ENCODE measurements at places on chromosomes 5 and 9.

DNA sequence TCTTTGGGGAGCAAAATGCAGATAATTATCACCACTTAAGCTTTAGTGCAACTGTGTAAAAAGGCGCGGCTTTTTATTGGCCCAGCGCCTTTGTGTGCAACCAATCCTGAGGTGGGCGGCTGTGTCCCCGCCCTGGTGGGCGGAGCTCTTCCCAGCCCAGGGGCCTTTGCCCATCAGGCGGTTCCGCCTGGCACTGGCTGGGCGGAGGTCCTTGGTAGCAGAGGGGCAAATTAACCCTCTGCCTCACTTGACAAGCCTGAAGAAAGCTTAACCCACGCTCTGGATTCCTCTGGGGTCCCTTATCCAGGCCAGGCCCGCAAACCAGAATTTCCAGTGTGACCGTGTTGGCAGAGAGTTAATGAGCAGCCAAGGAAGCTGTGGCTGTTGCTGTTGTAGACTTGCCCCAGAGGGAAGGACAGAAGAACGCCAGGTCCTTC lies 12.8 kb upstream of the NIPAL4 start:
- ATAC-seq: peak; percentile 83

- ATAC-seq: no peak
These were observed 181.6 kb upstream of the NUDT12 start for GRCh38 chr5:103744159-103744558.

- ATAC-seq: no peak
These were observed 166.6 kb downstream of the FANCC start for GRCh38 chr9:95150903-95151302.

DNA sequence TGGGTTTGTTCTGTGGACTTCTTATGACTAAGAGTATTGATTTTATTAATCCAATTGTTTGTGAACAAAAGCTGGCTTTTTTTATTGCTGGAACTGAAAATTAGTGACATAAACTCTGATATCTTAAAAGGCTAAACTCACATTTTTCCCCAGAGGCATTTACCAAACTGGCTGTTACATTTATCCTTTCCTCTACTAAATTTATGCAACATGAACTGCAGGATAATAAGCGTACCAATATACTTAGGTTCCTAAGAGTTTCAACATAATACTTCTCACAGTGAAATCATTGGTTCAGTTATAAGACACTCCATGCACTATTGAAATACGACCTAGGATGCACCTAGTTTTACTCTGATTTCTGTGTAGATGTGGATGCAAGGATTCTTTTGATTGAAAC lies 560.8 kb upstream of the WWC1 start:
- ATAC-seq: no peak

GRCh38 chr5:95808013-95808685 lies 14.4 kb downstream of the GLRX start:
- ATAC-seq: peak; percentile 53

DNA sequence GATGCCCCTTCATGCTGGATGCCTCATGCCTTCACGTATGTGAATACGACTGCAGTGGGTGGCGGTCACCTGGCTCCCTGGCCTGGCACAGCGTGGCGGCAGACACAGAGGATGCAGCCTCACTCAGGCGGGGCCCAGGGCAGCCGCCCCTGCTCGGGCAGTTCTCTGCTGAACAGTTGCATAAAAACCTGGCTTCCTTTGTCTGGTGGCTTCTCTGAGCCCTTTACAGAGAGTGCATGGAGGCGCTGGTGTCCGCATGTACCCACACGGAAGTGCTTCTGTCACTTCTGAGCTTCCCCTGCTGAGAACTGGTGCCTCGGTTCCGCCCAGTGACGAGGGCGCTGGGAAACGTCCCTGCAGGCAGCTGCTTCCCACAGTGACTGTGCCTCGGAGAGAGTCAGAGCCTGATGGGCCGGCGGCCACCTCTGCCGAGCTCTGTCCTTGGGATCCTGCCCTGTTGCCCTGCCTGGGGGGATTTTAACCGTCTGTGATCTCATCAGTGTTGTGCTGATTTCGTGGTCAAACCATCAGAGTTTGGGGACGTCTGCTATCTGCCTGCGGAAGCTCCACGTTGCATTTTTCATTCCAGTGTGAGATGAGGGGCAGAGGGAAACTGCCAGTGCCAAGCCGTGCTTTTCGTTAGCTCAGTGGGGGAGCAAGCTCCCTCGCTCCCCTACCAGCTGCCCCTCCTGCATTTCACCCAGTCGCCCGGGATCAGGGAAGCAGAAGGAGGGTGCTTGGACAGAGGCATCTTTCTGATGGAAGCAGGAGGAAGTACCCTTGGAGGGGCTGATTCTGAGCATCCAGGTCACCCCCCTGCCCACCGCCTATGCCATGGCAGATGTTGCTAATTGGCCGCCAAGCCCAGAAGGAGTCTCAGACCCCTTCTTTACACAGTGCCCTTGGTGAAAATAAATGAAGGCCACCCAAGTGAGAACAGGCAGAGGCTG lies 153.0 kb upstream of the COL5A1 start:
- ATAC-seq: peak; percentile 15

DNA sequence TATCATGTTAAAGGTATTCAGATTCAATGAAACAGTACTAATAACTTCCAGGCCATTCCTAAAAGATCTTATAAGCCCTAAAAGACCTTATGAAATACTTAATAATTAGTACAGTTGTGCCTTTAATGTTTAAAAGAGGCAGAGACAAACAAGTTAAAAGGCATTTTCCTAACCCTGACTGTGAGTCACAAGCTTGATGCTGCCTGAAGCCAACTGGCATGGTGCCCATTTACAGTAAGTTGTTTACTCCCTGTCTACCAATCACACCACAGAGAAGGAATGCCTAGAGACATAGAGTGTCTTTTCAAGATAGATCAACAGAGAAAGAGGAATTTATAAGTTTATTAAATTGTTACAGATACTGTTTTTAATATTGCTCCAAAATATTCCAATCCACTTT lies 47.8 kb downstream of the NR3C1 start:
- ATAC-seq: peak; percentile 87

DNA sequence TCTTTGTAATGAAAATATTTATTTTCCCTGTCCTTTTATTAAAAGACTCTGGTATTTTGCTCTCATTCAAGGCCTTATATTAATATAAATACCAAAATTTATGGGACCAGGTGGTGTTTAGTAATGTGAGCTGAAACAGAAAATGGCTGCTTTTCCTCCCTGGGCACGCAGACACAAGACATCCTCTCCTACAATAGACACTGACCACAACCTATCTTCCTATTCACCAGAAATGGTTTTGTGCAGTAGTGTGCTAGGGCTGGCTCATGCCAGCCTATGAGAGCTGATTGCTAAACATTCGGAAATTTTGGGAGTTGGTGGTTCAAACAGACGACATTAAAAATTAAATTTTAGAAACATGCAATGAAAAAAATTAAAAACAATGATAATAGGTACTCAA lies 338.2 kb downstream of the BNC2 start:
- ATAC-seq: no peak

- no peak for ATAC-seq
These were observed 12.6 kb downstream of the MGAT1 start for GRCh38 chr5:180790020-180790419.

- ATAC-seq: peak; percentile 69
These were observed 8.4 kb downstream of the FNBP1 start for GRCh38 chr9:130034570-130034969.

GRCh38 chr5:96228408-96228807 lies 204.6 kb downstream of the PCSK1 start:
- peak; percentile 81 for ATAC-seq

DNA sequence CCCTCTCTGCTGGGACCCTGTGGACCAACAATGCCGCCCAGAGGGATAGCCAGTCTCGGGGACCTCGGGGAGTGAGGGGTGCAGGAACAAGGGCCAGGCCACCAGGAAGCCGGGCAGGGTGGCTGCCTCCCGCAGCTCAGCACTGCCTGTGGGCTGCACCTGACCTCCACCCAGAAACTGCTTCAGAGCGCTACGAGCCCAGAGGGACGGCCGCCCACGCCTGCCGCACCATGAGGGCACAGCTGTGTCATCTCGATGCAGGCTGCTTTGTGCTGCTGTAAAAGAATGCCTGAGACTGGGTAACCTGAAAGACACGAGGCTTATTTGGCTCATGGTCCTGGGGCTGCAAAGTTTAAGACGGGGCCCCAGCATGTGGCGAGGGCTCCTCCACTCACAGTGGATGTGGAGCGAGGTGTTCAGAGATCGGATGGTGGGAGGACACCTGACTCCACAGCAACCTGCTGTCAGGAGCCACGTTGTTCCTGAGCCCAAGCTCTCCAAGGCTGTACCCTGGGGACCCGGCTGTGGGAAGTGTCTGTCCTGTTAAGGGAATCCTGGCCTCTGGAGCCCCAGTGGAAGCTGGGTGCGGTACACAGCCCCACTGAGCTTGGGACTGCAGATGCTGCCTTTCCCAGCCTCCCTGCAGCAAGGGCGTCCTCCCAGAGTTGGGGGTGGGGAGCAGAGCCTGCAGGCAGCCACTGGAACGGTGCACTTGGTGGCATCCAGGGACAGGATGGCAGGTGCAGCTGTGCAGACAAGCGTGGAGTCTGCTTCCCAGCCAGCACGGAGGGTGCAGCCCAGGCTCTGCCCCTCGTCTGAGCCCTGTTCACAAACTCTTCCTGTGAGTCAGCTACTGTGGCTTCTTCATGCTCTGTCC lies 11.8 kb upstream of the ZDHHC11 start:
- no peak for ATAC-seq

DNA sequence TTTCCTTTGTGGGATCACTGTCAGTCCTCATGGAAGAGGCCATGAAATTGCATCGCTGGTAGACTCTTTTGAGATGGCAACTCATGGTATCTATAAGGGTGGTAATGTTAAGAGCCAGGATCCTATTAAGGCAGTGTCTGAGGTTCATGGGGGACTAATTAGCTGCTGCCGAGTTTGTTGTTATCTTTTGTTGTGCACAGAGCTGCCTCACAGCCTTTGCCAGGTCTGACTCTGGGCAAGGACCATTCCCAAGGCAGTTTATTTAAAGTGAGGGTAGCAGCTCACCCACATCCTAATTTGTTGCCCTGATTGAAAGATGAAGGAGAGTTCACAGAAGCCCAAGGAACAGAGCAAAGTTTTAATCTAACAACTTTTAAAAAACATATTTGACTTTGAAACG lies 7.9 kb downstream of the SMARCA2 start:
- ATAC-seq: no peak

- ATAC-seq: no peak
These were observed 38.5 kb downstream of the RAPGEF1 start for GRCh38 chr9:131701436-131701781.

GRCh38 chr5:33513462-33514185 lies 72.9 kb downstream of the TARS1 start:
- no peak for ATAC-seq

GRCh38 chr5:10565785-10566542 lies 2.1 kb downstream of the ANKRD33B start:
- peak; percentile 22 for ATAC-seq

DNA sequence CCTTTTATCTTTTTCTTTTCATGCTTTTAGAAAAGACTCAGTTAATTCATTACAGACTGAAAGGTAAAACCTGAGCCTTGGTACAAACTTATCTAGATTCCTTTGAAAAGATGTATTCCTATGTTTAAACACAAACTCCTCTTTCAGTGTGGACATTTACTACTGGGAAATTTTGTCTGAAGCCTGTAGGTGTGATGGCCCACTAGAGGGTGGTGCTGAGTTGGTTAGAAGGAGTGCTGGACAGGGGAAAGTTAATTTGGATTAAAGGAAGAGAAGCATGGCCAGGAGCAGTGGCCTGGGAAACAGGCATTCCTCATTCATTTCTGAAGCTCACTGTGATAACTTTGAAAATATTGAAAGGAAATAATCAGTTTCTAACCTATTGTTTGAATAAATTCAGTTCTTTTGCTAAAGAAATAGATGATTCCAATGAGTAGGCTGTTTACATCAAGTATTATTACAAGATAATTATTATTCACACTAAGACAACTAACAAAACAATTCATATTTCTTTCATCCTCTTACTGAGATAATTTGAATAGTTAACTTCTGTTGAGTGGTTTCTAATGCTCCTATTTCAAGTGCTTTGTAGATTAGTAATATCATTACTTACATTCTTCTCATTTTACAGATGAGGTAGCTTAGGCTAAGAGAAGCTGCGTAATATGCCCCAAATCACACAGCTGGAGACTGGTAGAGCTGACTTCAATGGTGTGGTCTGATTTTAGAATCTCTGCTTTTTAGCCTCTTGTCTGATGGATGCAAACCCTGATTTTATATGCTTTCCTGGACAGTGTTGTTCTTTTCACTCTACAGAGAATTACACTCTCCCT lies 150.9 kb downstream of the ADGRV1 start:
- peak; percentile 52 for ATAC-seq

DNA sequence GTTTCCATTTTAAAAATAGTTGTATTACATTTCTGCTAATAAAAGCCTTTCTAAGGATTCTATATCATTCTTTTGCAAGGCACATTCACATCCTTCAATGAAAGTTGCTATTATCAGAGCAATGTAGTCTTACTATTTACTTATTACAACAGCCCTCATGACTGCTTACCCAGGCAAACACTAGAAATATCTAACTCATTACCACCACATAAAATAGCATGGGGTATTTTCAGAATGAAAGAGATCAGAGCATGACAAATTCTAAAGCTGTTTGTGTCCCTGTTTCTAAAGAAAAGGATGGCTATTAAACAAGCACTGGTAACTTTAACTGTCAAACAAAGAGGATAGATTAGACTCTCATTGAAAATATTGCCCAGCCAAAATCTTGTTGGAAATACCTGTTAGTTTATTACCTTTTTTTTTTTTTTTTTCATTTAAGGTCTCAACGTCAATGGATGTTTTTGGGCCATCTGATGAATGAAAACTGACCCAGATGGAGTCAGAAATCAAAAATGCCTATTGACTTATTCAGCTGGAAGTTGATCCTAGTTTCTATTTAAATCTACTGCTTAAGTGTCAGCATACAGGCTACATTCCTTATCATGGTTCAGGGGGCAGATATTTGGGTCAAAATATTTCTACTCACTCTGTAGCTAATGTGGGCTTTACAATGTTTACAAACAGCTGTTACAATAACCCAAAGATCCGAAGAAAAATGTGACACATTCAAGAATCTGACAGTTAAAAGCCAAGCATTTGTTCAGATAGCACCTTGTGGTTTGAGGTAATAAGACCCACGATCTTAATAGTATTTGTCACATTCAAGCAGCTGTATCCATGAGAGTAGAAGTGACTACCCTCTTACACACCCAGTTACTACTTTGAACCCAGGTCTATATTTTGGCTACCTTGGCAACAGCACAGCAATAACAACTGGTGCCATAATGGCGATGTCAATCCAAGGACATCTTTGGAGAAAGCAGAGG lies 554.8 kb upstream of the MEF2C start:
- no peak for ATAC-seq

DNA sequence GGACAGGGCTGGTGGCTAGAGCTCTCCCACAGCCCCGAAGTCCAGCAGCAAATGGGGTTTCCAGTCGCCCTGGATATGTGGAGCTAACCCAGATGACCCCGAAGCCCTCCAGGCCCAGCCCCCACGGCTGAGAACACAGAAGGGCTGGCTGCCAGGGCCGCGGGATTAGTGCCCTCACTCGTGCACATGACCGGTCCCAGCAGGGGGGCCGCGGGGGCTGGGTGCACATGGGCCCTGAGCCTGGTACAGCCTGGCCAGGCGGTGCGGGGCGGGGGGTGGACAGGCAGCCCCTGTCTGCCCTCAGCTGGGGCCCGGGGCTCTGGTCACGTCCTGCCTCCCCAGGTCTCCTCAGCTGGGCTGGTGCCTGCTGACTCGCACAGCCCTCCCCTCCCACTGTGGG lies 5.9 kb downstream of the SSNA1 start:
- ATAC-seq: no peak
